ENCODE measurements at places on chromosomes 6 and 20.
A peak's percentile ranks its signal among the peaks of the same experiment; 100 is the strongest.

DNA sequence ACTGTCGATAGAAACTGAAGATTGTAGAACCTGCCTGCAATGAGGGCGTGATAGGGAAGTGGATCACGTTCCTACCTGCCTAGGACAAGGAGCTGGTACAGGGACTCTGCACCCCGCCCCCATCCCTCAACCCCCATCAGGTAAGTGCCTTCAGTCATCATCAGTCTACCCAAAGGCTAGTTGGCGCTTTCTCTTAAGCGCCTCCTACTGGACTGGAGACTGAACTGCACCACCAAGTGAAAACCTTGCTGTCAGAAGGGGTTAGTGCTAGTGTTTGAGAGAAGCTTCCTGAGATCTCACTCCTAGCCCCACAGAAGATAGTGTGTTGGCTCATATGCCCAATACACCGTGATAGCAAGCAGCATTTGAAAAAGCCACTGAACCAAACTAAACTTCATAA lies 706.5 kb upstream of the MAN1A1 start:
- no peak for DNase-seq

- DNase-seq: peak; percentile 2
Measured at GRCh38 chr6:160790028-160790792, 88.2 kb downstream of the PLG start.

DNA sequence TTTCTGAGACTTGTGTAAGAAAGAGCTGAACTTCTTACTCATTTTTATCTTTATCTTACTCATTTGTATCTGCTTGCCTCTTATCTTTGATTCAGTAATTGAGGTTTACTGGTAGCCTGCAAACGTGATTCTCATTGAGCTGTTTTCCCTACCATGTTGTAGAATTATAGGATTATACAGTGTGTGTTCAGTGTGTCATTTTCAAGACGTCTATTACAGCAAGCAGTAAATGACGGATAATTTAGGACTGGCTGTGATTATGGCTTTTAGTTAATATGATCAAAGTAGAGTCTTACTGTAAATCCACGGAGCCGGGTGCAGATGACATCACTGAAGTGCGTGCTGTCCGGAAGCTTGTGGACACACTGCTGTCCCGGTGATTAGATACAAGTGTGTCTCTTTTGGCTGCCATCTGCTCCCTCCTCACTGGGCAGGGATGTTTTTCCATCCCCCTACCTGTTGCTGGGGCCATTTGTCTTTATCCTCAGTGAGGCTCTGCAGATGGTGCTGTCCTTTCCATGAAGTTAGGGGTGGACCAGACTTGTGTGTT lies 6.0 kb downstream of the NELFCD start:
- DNase-seq: no peak

- no peak for DNase-seq
Measured at GRCh38 chr20:17969884-17970409, 1.1 kb downstream of the MGME1 start.

DNA sequence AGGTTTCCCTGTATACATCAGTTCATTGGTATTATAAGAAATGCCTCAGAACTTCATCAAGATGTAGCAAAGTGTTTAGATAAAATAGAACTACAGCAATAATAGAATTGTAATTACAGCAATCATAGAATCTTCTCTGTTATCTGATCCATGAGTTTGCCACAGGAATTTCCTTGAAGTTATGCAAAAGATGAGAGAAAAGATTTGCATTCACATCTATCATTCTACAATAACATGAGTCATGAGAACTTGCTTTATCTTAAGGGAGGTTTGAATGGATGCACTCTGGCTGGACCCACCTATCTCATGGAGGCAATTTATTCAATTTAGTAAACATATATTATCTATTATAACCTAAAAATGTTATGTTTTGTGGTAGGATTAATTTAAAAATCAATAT lies 329.8 kb upstream of the EPHA7 start:
- no peak for DNase-seq

GRCh38 chr6:56499095-56499494 lies 143.6 kb downstream of the DST start:
- no peak for DNase-seq

DNA sequence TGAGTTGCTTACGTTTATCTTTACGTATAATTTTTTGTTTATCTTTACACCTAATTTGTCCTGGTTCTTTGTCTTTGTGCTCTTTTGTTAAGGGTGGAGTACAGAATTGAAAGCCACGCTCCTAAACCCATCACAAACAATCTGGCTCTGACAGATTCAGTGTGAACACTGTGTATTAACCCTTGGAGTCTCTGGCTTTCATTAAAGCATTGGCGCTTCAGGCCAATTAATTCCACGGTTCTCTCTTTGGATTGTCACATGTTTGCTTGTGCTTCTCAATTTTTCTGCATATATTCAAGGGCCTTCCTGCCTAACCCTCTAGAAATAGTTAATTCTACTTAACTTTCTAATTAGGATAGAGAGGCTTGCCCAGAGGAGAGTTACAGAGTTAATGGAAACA lies 38.6 kb downstream of the NKX2-4 start:
- DNase-seq: no peak

- no peak for DNase-seq
Measured at GRCh38 chr6:64590965-64591675, 955.5 kb downstream of the PHF3 start.

- no peak for DNase-seq
Measured at GRCh38 chr6:34071136-34071883, 74.6 kb downstream of the GRM4 start.

DNA sequence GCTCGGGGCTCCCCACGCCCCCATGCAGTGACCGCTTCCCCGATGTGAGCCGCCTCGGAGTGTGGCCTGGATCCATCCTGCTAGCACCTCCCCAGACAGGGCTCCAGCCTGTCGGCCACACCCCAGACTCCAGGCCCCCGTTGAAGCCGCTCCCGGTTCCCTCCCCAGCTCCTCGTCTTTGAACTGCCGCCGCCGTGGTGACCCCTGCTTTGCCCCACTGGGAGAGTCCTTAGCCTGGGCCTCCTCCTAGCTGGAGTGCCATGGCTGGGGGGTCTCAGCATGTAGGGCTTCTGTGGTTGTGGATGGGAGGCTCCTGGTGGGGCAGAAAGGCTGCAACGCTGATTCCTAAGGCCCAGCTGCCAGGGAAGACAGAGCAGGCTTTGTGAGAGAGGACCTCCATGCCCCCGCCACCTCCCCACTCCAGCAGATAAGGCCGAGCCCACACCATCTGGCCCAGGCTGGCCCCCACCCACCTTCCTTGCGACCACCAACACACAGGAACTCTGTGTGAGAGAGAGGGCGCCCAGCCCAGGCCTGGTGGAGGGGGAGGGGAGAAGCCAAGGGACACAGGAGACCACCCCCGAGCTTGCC lies 11.4 kb downstream of the FOXS1 start:
- DNase-seq: no peak

GRCh38 chr6:142945049-142945445 lies at the start of gene HIVEP2:
HIVEP2 (minus strand) TSS chr6:142945176; CDS start chr6:142774738, 170,438 bp downstream.
- peak; percentile 91 for DNase-seq

DNA sequence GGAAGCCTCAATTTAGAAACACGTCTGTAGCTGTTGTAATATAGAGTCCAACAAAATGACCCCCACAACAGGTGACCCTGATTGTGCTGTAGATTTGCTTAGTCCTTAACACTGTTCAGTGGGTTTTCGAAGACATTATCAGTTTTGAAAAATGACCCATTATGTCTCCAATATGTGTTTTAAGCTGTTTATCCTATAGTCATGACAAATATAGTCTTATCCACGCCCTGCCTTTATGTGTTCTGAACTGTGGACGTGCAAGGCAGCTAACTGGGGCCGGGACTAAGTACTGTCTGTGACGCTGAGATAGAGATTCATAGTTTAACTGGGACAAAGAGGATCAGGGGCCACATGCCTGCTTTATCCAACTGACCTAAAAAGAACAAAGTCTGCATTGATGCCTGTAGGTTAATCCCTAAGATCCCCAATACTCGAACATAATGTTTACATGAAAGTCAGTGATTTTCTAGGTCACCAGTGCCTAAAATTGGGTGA lies 192.4 kb downstream of the CD83 start:
- DNase-seq: no peak

- DNase-seq: no peak
Measured at GRCh38 chr6:28357036-28357435, 7.3 kb downstream of the ZKSCAN3 start.

DNA sequence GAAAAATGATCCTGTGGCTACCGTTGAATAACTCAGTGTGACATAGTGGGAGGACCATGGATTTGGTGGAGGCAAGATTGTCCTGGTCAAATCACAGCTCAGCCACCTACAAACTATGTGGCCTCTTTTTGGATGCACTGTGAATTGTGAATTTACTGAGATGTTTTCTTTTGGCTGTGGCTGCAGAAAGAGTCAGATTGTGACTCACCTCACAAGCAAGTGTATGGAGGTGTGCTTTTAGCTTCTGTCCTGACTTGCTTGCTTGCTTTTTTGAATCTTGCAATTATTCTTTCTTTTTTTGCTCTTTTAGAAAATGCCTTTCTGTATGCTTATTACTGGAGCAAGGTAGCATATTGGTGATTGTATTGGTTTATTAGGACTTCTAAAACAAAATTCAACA lies 122.9 kb upstream of the FOXO3 start:
- DNase-seq: no peak

DNA sequence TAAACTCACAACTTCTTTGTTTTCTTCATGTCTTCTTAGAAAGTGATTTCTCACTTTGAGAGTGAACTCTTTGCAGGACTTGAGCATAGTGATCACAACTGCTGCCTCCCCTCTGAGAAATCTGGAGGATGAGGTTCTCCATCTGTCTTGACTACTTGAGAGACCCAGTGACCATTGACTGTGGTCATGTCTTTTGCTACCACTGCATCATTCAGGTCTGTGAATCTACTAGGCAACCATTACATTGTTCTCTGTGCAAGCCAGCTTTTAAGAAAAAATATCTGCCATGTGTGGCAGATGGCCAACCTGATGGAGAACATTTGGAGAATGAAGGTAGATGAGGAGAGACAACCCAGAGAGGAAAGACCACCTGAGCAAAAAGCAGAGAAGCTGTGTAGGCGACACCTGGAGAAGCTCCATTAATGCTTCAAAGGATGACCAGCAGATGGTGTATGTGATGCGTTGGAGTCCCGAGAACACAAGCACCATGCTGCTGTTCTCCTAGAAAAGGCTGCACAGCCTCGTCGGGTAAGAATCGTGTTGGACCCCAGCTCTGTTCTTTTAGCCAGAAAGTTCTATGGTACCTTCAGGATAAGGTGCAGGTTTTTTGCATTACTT lies 25.1 kb upstream of the TRIM26 start:
- DNase-seq: no peak

- DNase-seq: no peak
Measured at GRCh38 chr20:16066571-16066970, 506.7 kb downstream of the KIF16B start.

DNA sequence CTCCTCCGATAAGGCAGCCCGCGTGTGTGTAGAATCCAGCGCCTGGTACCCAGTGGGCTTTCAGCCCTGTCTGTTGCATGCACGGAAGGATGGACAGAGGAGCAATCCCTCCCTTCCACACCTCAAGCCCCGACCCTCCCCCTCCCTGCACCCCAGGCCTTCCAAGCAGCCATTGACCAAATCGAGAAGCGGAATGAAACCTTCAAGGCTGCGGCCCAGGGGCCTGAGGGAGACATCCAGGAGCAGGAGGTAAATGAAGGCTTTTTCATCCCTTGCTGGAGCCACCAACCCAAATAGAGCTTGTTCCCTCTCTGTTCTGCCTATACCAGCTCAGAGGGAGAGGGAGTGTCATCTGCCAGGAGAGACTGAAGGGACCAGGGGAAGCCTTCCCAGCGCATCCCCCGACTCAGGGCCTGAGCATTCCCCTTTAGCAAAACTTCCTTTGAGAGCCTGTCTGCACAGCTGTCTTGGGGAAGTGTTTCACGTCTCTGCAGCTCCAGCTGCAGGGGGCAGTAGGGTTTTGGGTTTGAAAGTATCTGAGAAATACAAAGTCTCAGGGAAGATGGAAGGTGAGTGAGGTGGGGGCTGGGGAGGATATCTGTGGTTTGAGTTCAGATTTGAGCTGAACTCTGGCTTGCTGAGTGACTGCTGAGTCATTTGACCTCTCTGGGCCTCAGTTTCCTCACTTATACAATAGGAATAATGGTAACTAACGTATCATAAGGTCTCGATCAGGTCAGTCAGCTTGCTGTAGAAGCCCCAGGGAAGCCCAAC lies 16.1 kb downstream of the FGD2 start:
- DNase-seq: peak; percentile 61

- no peak for DNase-seq
Measured at GRCh38 chr20:20215976-20216727, 151.8 kb upstream of the INSM1 start.

GRCh38 chr6:129539032-129539431 lies 170.9 kb downstream of the ARHGAP18 start:
- DNase-seq: no peak

DNA sequence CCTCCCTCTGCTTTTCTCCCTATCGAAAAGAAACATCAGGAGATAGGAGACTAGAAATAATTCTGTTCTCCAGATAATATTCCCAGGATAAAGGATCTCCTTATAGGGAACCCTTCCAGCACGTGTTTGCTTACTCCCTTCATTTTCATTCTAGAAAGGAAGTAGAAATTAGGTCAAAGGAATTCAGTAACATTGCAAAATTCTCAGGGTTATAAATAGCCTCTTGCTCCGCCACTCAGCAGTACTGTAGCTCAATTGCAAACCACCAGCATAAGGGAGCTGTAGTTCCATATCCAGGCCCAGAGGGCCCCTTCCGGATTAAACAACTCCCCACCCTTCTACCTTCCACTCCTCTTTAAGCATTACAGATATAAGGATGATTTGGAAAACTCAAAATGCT lies 6.2 kb downstream of the ELMO2 start:
- no peak for DNase-seq

DNA sequence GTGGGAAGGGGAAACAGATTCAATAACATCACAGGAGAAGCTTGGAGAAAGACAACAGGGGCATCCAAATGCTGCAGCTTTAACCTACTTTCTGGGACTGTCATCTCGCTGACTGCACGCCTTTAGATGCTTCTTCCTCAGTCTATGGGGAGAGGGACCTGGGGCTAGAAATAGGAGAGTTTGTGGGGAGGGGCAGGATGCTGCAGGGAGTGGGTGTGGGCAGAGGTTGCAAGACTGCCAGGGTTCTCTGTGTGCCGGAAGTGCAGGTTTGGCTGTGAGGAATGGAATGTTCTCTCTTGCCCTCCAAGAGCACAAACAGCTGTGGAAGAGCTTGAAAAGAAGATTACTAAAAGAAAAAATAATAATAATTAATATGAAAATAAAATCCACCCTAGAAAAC lies 93.2 kb downstream of the FOXO3 start:
- DNase-seq: no peak

DNA sequence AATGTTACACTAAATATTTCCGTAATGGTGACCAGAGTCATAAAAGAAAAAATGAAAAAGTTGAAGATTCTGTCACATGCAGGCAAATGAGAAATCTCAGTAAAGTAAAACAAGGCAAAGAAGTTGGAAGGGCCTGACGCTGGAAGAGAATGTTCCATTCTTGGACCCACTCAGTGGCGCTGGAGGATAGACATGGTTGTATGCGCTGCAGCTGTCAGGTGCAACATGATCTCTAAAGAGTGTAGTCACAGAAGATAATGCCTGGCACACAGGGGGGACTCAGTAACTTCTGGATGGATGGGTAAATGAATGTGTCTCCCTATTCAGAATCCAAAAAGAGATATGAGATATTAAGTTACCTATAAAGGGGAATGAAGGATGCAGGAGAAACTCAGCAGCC lies 116.3 kb downstream of the FAXC start:
- no peak for DNase-seq

- no peak for DNase-seq
Measured at GRCh38 chr20:33407251-33407650, 5.9 kb upstream of the CDK5RAP1 start.

Measured in stimulated activated CD4-positive, alpha-beta T cell treated with anti-CD3 and anti-CD28 coated beads, Interleukin-4, amount 100 ng/mL, for 1 hour (primary cell).